ENCODE measurements at places on chromosomes 3 and 15.

- DNase-seq = no peak
Measured at GRCh38 chr15:73225358-73226015, 143.3 kb downstream of the HCN4 start.

GRCh38 chr3:158718490-158719170 lies 13.6 kb downstream of the RARRES1 start:
- peak; percentile 47 for DNase-seq

- no peak for DNase-seq
Measured at GRCh38 chr3:191362524-191363090, 32.3 kb upstream of the UTS2B start.

GRCh38 chr3:63969876-63970275 lies 53.4 kb downstream of the PSMD6 start:
- no peak for DNase-seq

- no peak for DNase-seq
Measured at GRCh38 chr15:54007256-54007655, 29.0 kb downstream of the UNC13C start.

DNA sequence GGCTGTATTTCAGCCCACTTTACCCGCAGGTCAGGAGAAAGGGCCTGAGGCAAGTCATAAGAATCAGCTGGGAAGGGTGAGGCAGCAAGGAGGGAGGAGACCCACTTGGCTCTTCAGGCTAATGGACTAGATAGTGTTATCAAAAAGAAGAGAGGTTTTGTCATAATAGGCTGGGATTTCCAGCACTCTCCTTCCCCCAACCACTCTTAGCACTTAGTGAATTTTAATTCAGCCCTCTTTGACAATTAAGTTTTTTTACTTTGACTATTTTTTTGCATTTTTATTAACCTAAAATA lies 771 bp downstream of the MPI start:
- no peak for DNase-seq

DNA sequence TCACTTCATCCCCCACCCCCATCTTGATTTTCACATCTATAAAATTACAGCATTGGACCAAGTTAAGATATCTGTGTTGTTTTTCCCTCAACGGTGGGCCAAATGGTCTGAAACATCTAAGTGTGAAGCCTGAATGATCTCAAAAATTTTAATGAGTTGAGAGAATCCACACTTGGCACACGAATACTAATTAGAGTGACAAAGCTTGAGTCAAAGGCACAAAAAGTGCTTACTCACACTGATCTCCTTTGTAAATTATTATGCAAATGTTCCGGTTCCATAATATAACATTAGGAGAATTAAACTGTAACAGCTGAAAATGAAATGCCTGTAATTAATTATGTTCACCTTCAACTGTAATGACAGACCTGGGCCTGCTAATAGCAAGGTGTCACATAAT lies 33.6 kb downstream of the GPR176 start:
- no peak for DNase-seq

- DNase-seq = no peak
Measured at GRCh38 chr3:11596387-11596786, 47.3 kb downstream of the VGLL4 start.

- DNase-seq = no peak
Measured at GRCh38 chr15:88609344-88610090, 11.6 kb upstream of the AEN start.

- no peak for DNase-seq
Measured at GRCh38 chr3:172553526-172554252, 30.5 kb upstream of the TNFSF10 start.

DNA sequence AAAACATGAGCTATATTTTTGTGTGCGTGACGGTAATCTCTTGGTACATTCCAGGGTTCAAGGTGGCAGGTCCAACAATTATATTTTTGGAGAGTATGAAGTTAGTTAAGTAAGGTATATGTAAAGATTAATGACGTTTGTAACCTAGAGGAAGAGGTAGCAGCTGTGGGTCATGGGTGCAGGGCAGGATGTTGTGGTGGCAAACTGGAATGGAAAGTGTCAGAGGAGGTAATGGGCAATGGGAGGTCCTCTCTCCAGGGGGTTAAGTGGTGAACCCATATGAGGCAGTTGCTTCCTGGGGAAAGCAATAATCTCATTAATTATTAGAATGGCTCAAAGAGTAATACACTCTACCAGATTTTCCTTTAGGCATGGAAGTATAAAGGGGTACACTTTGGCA lies 1.0 kb upstream of the CD200R1L start:
- no peak for DNase-seq
